Stimulated activated CD8-positive, alpha-beta memory T cell treated with anti-CD3 and anti-CD28 coated beads, Interleukin-4, amount 100 ng/mL, for 1 hour (primary cell): ENCODE measurements at places on chromosomes 5 and 9.

GRCh38 chr9:138059196-138059595 lies 181.6 kb downstream of the CACNA1B start:
- no peak for DNase-seq

- no peak for DNase-seq
Measured at GRCh38 chr5:171747061-171747859, 38.4 kb upstream of the SMIM23 start.

- DNase-seq = no peak
Measured at GRCh38 chr5:143931476-143931875, 119.5 kb downstream of the HMHB1 start.

DNA sequence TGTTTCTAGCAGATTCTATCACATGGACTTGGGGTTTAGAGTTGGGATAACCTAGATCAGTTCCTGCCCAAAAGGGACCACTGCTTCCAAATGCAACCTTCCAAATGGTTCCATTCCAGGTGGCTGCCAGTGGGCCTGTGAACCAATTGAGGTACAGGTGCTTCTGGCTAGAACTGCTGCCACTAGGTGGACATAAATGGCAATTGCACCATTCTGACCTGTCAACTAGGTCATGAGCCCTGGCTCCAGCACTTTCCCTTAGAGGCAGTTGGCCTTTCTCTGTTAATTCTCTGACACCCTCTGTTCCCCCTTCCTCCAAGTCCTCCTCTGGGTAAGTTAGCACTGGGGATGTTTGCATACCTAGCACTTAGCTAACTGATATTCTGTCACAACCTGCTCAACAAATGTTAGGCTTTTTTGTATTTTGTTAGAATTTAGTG lies 16.6 kb upstream of the HEMGN start:
- peak; percentile 13 for DNase-seq

- no peak for DNase-seq
Measured at GRCh38 chr9:132712753-132713152, 42.5 kb downstream of the GTF3C4 start.

GRCh38 chr5:77409870-77410621 lies 82.1 kb downstream of the WDR41 start:
- DNase-seq = no peak

GRCh38 chr5:113806904-113807303 lies 293.4 kb downstream of the YTHDC2 start:
- no peak for DNase-seq

DNA sequence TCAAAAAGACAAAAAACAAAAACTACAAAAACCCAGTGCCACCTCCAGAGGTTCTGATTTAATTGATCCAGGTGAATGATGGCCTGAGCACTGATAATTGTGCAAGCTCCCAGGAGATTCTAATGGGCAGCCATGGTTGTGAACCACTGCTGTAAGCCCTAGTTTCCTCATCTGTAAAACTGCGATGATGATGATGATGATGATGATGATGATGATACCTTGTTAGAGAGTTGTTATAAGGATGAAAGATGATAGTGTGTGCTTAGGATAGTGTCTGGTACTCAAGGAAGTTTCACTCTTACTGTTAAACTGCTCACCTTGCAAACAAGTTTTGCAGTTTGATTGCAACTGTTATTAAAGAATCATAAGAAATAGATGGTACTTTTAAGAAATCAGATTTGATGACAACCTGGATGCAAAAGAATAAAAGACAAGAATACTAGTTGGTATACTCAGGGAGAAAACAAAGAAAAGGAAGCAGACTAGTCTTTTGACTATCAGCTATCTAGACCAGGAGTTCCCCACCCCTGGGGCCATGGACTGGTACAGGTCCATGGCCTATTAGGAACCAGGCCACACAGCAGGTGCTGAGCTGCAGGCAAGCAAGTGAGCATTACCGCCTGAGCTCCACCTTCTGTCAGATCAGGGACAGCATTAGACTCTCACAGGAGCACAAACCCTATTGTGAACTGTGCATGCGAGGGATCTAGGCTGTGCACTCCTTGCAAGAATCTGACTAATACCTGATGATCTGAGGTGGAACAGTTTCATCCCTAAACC lies 98.0 kb downstream of the OR2K2 start:
- DNase-seq = no peak

GRCh38 chr9:137811283-137811870 lies 66.2 kb upstream of the CACNA1B start:
- no peak for DNase-seq

DNA sequence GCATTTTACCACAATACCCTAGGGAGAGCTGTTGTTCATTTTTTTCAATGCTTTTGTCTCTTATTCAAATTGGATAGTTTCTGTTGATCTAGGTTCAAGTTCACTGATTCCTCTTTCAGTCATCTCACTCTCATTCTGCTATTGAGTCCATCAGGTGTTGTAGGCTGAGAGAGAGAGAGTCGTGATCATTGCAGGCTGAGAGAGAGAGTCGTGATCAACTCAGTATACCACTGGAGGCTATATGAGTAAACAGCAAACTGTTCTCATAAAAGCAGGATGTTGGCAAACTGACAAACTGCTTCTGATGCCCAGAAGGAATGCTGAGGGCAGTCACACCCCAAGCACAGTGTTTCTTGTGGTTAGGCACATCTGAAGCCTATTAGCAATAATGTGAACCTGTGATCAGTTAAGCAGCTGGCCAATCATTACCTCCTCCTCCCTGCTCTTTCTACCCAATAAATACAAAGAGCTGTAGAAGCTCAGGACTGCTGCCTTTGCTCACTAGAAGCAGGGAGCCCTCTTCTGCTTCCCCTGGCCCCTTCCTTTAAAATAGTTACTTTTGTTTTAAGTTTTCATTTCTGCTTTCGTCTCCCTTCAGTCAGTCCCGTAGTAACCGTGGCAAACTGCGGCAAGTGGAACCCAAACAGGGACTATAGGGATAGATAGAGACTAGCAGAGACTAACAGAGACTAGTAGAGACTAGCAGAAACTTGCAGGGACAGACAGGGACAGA lies 476.1 kb upstream of the ACO1 start:
- no peak for DNase-seq

DNA sequence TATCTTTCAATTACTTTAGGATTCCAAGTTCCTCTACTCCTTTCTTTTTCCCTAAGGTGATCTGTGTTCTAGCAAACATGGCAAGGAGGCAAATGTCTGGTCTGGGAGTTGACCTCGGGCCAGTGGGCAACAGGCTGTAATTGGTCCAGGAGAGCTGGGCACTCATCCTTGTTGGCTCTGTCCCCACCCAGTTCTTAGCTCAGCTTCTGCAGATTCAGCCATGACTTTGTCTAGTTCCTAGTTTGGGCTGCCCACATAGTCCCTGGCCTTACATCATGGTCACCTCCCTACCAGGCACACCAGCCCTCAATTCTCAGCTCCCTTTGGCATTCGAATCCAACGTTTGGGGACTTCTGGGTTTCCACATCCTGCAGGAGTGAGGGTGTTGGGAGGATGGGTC lies 92.1 kb upstream of the DAP start:
- no peak for DNase-seq

DNA sequence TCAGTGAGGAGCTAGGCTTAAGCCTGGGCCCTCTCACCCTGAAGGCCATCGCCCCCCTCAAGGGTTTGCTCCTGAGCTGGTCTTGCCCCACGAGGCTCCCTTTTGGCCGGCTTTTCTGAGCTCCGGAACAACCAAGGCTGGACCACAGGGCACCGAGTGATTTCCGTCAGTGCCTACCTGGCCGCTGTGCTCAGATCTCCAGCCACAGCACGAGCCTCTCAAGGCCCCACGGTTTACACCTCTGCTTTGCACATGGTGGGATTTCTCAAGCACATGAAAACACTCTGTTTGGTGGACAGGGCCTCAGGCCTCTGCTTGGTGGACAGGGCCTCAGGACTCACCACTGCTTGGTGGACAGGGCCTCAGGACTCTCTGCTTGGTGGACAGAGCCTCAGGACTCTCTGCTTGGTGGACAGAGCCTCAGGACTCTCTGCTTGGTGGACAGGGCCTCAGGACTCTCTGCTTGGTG lies 15.8 kb downstream of the CLPTM1L start:
- DNase-seq = no peak

DNA sequence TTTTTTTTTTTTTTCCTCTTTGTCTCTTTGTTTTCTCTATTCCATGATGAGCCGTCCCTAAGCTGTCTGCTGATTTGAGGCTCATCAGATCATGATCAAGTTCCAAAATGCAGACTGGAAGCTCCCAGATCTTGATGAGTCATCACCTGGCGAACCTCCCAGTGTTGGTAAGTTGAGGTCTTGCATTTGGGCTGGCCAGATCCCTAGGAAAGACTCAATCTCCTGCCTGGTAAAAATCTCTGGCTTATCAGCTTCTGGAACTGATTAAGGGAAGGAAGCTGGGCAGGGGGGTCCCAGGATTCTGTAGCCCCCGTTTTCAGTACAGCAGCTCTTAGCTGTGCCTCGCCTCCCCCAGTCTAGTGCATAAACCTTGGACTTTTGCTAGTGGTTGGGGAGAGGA lies 69.0 kb downstream of the TSPAN17 start:
- DNase-seq = no peak

GRCh38 chr5:92470770-92471169 lies 1087.7 kb upstream of the ARRDC3 start:
- DNase-seq = no peak

- DNase-seq = no peak
Measured at GRCh38 chr5:174245516-174246075, 200.1 kb downstream of the NSG2 start.

GRCh38 chr5:83509540-83509939 lies 38.0 kb downstream of the VCAN start:
- no peak for DNase-seq

DNA sequence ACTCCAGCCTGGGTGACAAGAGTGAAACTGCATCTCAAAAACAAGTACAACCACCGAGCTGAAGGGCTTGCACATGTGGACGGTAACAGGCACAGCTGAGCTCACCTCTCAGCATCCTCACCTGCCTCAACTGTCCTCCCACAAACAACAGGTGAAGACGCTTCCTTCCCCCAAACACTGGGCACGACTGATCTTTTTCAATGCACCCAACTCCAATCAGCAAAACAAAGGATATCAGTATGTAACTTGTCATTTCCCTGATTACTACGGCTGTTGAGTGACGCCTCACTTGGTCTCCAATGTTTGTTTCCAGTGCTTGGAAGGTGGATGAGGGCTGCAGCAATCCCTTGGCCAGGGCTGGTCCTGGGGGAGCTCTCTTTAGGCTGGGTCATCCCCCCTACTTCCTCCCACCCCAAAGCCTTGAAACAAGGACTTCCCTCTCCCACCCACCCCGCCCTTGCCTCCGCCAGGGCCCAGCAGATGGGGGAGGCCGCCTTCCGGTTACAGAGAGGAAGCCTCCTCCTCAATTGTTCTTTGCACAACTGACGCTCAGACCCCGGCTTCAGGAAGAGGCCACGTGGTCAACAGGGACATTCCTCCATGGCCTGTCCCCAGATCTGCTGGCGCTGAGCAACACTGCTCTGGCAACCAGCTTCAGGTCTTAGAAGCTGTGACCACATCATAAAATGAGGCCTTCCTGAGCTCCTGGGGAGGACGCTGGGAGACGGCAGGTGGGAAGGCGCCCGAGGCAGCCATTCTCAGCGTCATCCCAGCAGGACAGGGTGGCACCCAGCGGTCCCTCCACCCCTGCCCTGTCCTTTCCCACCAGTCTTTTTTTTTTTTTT lies 5.9 kb downstream of the FAM78A start:
- no peak for DNase-seq

- DNase-seq = no peak
Measured at GRCh38 chr5:177495243-177496060, 2.0 kb downstream of the PDLIM7 start.

GRCh38 chr5:141051521-141051866 lies 320 bp downstream of the PCDHB1 start:
- no peak for DNase-seq

- no peak for DNase-seq
Measured at GRCh38 chr9:11158676-11159075, 545.9 kb upstream of the PTPRD start.

- DNase-seq = no peak
Measured at GRCh38 chr9:71820403-71820921, 52.1 kb upstream of the CEMIP2 start.

DNA sequence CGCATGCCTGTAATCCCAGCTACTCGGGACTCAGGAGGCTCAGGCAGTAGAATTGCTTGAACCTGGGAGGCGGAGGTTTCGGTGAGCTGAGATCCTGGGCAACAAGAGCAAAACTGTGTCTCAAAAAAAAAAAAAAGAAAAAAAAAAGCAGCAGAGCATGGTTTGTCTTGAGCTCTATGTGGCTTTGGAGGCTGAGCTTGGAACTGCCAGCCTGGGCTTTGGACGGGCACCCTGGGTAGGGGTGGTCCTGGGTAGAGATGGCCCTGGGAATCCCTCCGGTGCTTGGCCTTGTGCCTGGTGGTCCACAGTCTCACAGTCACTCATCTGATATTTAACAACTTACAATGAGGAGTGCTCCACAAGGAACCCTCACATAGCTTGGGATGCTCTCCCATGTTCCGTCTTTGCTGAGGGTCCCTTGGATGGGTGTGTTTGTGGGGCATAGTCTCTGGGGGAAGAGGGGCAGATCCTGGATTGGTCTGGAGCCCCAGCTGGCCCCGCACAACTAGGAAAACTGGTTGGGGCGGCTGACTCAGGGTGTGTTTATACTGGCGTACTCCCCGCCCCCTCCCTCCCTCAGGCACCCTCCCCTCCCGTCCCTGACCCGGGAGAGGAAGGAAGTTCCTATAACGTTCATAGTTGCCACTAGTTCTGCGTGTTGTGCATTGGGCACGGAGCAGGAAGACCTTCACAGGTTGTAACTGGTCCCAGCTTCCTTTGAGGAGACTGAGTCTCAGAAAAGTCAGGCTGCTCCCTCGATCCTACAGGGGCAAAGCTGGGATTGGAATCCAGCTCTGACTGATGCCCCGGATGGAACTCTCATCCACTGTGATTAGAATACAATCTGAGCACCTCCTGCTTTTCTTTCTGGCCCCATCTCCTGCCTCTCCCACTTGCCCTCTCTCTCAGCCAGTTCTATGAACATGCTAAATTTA lies 11.2 kb downstream of the IER5L start:
- DNase-seq = no peak

DNA sequence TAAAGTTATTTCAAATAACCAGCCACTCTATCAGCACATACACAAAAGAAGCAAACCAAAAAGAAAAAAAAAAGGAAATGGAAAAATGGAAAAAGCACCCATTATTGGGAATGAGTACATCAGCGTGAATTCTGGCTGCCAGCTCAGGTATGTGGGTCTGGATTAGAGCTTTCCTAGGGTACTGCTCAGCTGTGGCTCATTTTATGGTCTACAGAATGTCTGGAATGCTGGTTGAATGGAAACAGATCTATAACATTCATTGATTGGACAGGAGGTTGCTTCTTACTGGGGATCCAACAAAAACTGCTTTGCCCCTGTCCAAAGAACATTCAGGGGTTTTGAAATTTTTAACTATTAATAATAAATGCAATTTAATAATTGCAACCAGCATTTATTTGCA lies 3.9 kb upstream of the CAST start:
- DNase-seq = no peak
